ENCODE measurements at places on chromosomes 6 and 20. TPM values are rescaled to one million over a fixed set of nuclear protein-coding genes. Genes with fewer than 3 reads are reported as not detected.
A peak's percentile ranks its signal among the peaks of the same experiment; 100 is the strongest.

Gene AARS2
- 13.7 TPM for total RNA-seq

DNA sequence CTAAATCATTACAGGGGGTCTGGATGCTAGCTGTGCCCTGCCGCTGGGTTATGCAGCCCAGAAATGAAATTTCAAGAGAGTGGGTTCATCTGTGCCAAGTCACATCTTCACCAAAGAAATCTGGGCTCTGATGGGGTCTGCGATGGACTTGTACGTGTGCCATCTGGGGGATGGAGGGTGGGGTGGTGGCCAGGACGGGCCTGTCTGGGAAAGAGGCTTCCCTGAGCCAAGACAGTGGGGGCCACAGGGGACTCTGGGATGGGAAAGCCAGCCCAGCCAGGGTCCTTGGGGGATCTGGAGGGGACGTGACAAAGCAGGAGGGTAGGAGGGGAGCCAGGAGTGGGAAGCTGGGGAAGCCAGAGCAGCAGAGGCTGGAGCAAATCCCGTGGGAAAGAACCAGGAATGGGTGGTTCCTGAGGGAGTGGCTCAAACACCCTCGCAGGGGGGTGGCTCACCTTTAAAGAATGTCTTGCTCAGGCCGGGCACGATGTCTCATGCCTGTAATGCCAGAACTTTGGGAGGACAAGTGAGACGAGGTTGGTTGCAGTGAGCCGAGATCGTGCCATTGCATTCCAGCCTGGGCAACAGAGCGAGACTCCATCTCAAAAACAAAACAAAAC is 36.3 kb upstream of the SULF2 start:
- peak; percentile 36 for DNase-seq

Gene SLC35F1
- total RNA-seq = 1.8 TPM

DNA sequence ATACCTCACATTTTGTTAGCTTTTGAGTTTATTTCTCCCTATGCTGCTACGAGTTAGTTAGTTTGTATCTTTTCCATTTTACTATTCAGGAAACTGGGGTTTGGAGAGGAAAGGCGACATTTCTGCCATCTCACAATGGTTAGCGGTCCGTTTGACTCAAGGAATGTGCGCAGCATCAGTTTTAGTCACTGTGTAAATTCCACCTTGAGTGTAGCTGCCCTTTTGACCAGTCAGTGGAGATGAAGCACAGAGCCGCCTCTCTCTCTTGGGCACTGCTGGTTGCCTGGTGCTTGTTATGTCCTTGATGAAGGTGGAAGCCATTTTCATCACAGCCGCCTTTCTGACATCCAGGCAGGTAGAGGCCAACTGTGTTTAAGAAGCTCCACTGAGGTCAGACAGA is 185.5 kb downstream of the SCP2D1 start:
- DNase-seq = no peak

- DNase-seq = no peak
Observed at GRCh38 chr20:45268531-45268930, 14.2 kb upstream of the SLPI start.

DNA sequence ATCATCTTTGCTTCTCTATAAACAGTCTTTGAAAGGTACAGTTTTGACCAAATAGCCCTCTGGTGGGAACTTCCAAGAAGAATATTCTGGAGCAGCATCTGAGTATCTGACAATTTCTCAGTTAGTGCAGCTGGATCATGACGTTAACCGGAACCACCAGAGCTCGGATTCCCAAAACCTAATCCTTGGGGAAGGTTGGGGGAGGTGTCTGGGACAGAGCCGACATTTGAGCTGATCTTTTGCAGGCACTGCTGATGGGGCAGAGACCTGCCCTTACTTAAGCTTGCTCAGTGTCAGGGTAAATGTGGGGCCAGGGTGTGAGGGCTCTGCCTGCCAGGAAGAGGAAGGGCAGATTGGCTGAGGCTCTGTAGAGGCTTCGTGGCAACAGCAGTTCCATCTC is 416.6 kb downstream of the DHX35 start:
- DNase-seq = no peak
